ENCODE measurements at places on chromosomes 3 and 15.
A peak's percentile ranks its signal among the peaks of the same experiment; 100 is the strongest.

DNA sequence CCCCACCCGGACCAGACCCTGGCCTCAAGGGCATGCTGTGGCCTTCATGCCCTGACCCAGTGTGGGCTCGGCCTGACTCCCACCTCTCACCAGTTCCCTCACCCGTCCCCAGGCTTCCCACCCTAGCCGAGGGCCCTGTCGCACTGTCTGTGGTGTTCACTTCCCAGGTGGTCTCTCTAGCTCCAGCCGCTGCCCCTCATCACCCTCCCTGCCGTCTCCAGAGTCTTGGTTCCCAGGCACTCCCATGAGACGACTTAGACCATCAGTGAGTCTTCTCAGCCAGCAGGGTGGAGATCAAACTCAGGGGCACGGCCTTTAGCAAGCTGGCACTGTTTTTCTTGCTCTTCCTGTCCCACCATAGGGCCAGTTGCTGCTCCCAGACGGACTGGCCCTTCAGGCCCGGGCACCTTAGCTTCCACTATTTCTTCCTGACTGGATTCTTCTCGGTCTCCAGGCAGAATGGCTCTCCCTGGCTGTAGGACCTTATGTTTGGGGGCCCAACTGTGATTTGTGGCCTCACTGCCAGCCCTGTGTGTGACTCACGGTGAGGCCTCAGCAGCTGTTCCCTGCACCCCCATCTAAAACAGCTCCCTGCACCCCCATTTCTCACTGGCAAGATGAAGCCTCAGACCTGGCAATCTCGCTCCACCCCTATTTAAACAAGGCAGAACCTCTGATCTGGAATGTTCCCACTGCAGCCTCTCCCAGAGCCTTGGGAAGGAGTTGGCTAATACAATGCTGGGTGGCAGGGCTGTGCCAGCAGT lies 9.4 kb upstream of the PCSK6 start:
- DNase-seq = no peak

DNA sequence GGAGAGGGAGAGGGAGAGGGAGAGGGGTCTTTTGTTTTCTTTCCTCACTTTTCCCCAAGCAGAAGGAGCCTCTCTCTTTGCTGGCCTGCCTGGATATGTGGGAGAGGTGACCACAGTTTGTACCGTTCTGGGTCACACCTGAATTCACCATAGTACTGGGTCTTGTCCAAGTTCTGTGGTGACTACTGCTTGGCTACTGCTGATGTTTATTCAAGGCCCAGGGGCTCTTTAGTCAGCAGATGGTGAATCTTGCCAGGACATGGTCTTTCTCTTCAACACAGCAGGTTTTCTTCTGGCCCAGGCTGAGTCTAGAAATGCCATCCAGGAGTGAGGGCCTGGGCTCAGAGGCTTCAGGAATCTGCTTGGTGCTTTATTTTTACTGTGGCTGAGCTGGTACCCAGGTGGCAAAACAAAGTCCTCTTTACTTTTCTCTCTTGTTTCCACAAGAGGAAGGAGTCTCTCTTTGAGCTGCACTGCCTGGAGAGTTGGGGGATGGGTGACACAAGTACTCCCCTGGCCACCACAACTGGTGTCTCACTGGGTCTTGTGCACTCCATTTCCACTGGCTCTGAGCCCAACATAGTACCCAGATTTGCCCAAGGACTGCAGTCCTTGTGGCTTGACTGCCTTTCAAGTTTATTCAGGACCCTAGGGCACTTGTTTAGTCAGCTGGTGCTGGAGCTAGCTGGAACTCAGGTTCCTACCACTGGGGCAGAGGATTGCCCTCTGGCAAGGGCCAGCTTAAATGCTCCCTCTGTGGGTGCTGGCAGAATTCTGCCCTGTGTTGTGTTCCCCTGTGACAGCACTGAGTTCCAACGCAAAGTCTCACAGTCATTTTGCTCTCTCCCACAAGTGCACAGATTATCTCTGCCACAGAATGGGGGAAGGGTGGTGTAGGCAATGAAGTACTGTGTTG lies 16.8 kb upstream of the CCNDBP1 start:
- DNase-seq = no peak

DNA sequence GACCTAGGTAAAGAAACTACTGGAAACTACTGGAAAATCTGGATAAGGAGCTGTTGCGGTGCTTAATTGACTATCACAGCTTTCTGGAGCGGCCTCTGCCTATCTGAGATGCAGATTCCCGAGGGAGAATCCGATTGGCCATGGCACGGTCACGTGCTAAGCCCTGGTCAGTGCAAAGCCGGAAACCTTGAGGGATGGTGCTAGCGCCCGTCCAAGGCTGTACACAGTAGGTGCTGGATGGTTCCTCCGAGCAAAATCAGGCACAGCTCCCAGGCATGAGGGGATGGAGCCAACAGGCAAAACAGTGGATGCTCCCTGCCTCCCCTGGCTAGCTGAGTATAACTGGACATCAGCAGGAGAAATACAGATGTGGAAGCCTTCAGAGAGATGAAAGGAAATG lies 238.7 kb upstream of the HES1 start:
- no peak for DNase-seq

DNA sequence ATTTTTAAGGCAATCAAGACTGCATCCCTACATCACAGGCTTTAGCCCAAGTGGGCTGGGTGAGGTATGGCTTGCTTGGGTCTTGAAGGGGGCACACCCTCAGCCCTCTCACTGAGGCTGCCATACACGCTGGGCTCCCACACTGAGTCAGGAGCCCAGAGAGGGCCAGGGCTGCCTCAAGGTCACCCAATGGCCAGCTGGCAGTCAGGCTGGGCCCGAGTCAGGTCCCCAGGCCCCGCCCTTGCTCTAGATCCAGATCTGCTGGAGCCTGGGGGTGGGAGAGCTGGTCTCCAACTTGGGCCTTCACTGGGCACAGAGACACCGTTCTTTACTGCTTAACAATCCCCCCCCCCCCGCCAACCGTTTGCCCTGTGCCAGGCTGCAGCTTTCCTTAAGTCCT lies 88.1 kb downstream of the IQSEC1 start:
- no peak for DNase-seq

DNA sequence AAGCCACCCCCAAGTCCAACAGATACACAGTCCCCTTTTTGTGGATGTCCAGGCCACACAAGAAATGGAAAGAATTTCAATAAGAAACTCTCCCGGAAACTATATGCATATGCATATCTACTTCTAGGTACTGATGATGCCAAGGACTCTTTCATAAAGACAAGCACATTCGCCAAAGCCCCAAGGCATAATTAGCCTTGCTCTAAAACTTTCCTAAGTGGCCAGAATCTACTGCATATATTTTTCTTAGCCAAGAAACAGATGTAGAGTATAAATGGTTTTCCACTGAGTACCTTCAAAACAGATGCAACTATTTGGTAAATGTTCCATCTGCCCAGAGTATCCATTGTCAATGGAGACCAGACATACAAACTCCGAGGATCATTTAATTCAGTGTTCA lies 73.9 kb downstream of the MAGI1 start:
- DNase-seq = no peak

DNA sequence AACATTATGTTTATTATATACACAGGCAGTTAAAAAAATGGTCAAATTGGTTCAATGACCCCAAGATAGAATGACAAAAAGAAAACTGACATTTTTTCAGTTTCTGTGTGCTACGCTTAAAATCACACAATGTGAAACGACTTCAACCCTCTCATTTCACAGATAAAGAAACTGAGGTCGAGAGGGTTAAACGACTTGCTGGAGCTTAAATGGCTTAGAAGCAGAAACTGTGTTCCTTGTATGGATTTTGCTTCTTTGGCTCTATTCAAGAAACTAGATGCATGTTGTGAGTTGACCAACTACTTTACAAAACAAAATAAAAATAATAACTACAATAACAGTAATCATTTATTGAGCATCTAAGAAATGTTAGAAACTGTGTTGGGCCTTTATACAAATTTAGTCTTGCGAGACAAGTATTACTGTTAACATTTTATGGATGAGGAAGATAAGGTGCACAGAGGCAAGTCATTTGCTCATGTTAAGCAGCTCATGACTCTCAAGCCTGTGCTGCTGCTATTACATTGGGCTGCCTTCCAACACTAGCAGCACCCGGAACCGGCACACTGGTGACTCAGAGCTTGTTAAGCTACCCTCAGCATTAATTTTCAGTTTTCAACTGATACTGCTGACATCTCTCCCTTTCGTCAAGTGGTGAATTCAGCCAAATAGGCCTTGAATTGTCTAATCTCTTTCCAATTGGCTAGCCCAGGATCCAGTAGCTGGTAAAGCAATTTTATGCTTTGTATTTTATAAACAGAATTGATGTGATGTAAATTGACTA lies 487.6 kb downstream of the NAALADL2 start:
- no peak for DNase-seq

- no peak for DNase-seq
Measured at GRCh38 chr3:120820748-120821147, 78.2 kb downstream of the GTF2E1 start.

DNA sequence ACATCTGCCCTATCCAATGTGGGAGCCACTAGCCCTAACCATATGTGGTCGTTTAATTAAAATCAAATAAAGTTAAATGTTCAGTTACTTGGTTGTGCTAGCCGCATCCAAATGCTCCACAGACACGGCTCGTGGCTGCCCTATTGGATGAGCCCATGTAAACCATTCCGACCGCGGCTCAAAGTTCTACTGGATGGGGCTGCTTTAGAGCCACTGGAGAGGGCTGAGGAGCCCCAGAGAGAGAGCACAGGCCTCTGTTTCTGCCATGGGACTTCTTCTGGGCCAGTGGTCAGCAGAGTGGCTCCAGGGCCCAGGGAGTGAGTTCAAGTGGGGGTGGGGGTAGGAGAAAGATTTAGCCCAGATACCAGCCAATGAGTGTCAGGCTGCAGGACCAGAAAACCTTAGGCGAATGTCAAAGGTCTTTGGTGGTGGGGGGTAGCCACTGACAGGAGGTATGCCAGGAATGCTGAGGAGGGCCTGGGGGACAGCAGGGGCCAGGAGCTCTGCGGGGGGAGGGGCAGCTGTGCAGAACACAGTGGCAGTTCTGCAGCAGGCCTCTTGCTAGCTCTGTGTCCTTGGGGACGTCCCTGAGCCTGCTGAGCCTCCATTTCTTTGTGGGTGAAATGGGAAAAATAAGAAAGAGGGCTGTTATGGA lies 30.1 kb downstream of the SPSB4 start:
- DNase-seq = no peak

GRCh38 chr3:27533718-27534573 lies 49.8 kb upstream of the SLC4A7 start:
- DNase-seq = peak; percentile 67

DNA sequence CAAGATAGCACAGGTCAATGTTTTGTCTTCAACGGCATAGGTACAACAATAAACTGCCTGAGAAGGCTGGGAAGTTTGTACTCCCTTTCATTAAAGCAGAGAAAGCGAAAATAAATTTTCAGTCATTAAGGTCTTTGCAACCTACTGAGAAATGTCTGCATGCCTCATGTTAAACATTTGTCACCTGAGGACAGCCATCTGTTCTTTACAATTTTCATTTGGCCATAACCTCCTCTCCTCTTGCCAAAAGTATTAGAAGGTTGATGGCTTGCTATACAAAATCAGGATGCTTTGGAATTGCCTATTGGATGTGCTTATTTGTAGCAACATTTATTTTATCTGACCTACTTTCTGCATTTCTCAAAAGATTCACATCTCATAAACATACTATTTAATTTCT lies 122.7 kb downstream of the GOLIM4 start:
- no peak for DNase-seq

DNA sequence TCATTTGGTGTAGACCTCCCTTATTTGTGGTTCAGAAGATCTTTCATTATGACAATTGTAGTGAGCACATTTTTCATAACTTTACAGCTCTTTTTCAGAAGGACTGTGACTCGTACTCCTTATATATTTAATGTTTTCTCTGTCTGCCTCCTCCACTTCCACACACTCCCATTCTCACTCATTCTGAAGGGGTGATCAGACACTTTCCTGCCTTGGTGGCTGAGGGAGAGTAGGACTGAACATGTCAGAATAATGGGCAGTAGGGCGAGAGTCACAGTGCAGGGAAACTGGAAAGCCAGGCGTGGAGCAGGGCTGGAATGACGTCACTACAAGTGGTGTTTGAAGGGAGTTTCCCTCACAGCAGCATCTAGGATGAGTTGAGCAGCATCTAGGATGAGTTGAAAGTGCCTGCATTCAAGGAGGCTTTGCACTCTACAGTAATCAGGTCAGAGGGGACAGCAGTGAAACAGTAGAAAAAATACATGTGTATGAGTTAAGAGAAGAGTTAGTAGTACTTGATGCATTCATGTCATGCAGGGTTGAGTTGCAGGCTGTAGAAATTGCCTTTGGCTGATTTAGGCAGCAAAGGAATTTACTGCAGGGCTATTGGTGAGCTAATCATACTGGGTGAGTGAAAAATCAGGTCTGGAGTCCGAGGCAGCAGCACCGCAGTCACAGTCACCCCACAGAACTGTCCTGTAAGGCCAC lies 36.3 kb upstream of the FBXL22 start:
- DNase-seq = peak; percentile 19

GRCh38 chr3:197434830-197435229 lies 120.9 kb downstream of the BDH1 start:
- DNase-seq = no peak

- DNase-seq = no peak
Measured at GRCh38 chr15:71042356-71042922, 72.8 kb upstream of the THSD4 start.

- DNase-seq = no peak
Measured at GRCh38 chr3:192608726-192609600, 118.4 kb downstream of the FGF12 start.

GRCh38 chr3:94069194-94069813 lies 6.4 kb downstream of the NSUN3 start:
- peak; percentile 38 for DNase-seq

GRCh38 chr3:156473341-156473740 lies 81.6 kb downstream of the SSR3 start:
- DNase-seq = no peak

DNA sequence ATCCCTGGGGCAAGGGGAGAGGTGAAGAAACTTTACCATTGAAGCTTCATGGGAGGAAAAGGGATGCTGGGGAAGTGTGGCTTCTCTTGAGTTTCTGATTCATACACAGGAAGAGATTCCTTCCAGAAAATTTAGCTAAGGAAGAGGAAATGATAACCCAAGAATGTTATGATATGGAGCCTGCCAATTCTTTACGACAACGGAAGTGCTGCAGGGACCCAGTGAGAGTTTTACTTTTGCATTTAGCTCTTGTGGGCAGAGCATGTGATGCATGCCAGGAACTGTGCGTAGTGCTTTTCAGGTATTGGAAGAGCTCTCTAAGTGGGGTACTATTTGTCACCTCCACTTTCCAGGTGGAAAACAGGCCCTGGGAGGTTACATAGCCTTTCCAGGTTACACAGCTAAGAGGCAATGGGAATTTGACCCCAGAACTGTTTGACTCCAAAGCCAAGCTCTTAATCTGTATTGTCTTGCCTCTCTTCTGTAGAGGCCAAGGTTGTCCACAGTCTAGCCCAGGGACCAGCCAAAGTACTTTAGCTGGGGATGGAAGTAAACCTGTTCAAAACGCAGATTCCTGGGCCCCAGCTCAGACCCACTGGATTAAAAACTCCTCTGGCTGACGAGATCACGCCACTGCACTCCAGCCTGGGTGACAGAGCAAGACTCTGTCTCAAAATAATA lies 23.0 kb downstream of the CMTM7 start:
- peak; percentile 74 for DNase-seq

- DNase-seq = no peak
Measured at GRCh38 chr15:51846463-51847230, 17.2 kb downstream of the TMOD3 start.
